ENCODE measurements at places on chromosomes 2 and 18.

GRCh38 chr18:39604836-39605235 lies 2039.2 kb upstream of the CELF4 start:
- peak; percentile 18 for DNase-seq

- DNase-seq, result no peak
These were observed 320.7 kb downstream of the CYP26B1 start for GRCh38 chr2:71826826-71827523.

DNA sequence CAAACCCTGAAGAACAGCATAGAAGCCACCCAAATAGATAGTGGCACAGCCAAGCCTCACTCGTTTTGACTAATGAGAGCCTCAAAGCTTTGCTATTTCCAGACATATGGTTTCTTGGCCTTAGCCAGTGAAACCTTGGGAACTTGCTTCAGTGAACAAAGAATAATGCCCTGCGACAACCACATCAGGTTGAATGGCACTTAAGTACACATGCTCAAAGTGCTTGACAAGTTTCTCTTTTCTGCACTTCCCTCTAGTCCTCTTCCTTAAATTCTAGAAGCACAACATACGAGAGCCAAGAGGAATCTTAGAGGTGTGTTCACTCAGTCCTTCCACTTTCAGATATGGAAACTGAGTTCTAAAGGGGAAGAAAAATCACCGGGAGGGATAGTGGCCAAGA lies 258.3 kb downstream of the HAUS1 start:
- DNase-seq, result no peak

DNA sequence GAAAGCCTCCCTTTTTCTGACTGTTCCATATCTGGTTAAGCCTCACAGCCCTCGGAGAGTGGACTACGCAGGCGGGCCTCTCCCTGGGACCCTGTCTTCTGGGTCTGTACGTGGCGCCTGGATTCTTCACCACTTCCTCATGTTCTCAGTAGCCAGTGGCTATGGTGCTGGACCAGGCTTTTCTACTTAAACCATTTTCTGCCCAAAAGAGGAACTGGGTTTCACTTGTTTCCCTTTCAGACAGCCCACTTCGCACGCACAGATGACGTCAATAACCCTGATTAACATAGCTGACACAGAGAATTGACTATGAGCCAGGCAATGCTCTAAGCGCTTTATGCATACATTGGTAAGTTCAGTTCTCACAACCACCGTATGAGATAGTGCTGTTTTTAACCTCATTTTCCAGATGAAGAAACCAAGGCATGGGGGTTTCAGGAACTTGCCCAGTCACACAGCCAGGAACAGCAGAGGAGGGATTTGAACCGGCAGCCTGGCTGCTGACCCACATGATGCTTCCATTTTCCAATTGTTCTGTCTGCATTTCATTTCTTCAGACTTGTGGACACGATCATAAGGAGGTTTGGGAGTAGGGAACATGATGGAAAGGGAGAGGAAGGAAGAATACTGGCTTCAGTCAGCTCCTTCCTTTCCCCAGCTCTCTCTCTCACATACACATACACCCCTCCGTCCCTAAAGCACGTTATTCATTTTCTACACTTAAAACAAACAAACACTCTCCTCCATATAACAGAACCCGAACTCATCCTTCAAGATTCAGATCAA lies 41.7 kb downstream of the MYOM1 start:
- DNase-seq, result no peak

DNA sequence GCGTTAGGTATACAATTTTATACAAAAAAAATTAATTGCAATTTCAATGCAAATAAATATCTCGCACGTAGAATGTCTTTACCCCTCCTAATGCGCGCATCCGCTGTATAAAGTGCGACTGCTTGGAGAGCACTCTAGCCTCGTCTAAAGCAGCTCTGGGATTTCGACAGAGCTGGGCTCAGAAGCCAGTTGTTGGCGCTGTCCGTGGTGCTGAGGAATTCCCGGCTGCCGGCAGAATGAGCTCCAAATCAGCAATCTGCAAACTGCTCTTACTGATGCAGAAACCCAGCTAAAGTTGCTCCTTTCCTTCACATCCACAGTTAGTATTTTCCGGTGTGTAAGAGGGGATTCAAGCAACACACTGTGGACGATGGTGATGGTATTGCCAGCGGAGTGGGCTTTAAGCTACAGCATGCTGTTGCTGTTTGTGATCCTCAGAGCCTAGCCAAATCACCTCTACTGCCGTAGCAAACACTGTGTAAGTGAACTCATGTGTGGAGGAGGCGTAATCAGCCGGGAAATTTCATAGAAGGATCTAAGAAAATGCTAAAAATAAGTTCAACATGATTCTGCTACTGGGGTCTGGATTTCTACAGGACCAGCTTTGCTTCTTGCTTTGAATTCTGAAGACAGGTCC lies at the start of gene VWC2L:
VWC2L (plus strand) TSS at position 137 of the 637 bp plus-strand sequence. CDS start 3,140 bp downstream, outside the sequence.
- DNase-seq, result peak; percentile 52

GRCh38 chr2:43759195-43759594 lies 14.6 kb upstream of the DYNC2LI1 start:
- peak; percentile 75 for DNase-seq

Data from HFFc6 (cell line).